Activated T-cell treated with anti-CD3 and anti-CD28 coated beads for 24 hours (primary cell): ENCODE measurements at places on chromosomes 2 and 18.
A peak's percentile ranks its signal among the peaks of the same experiment; 100 is the strongest.

GRCh38 chr2:127485051-127485693, 41.1 kb downstream of the IWS1 start:
- no peak for DNase-seq

DNA sequence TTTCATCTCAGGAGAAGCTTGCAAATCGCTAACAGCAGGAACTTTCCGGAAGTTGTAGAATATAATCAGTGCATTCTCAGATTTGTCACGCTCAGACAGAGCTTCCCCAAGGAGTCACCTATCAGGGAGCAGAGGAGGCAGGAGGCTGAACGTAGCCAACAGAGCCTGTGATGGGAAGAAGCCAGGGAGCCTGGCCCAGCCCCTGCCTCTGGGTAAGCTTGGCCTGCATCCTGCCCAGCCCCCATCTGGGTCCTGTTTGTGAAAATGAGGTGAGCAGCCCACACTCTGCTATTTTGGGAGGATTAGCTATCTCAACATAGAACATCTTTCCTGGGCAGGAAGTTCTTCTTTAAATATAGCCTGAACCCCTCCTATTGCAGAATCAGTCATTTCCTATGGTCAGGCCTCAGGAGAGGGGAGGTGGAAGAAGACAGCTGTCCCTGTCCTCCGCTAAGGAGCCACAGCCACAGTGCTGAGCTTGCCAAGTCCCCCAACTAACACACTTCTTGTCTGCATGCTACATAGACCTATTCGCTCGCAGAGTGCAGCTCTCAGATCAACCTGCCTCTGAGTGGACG, 19.2 kb upstream of the PKDCC start:
- DNase-seq, result no peak

GRCh38 chr2:150612957-150613710, 125.7 kb upstream of the RND3 start:
- DNase-seq, result no peak

GRCh38 chr2:143428700-143429099, 299.5 kb downstream of the ARHGAP15 start:
- peak; percentile 6 for DNase-seq

DNA sequence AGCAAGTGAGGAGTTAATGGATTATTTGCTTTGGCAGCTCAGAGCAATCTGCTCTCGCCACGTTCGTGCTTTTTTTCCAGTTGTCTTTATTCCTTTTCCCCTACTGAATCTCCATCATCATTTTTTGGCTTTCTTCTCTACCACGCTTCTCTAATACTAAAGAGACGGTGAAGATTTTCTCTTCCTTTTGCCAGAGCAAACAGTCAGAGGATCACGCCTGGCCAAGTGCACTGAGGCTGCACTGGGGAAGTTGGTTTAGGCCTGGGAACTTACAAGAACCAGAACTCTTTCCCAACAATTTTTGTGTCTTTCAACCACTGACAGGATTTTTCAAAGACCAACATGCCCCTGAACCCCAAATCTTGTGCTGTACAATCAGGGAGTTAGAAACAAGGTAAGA, 172.3 kb downstream of the PID1 start:
- DNase-seq, result no peak

DNA sequence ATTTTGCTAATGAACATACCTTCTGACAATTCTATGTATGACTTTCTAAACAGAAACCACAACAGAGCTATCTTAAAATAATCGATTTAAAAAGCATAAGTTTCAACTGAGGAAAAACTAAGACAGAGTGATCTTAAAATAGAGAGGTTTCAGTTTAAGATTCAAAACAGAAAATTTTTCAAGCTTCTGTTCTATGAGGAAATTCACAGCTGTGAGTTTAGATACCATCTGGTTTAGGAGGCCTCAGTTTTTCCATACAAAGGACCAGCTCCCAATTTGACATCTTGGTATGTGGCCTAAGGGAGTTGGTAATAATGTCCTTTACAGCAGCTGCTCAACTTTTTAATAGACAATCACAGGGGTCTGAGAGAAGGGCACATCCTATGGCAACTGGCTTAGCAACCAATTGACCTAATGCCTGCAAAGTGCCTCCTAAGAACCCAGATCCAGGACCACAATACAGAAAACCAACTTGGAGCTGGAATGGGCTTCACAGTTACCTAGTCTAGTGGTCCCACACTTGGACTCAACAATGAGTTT, 39.7 kb downstream of the MDH1 start:
- DNase-seq, result no peak

DNA sequence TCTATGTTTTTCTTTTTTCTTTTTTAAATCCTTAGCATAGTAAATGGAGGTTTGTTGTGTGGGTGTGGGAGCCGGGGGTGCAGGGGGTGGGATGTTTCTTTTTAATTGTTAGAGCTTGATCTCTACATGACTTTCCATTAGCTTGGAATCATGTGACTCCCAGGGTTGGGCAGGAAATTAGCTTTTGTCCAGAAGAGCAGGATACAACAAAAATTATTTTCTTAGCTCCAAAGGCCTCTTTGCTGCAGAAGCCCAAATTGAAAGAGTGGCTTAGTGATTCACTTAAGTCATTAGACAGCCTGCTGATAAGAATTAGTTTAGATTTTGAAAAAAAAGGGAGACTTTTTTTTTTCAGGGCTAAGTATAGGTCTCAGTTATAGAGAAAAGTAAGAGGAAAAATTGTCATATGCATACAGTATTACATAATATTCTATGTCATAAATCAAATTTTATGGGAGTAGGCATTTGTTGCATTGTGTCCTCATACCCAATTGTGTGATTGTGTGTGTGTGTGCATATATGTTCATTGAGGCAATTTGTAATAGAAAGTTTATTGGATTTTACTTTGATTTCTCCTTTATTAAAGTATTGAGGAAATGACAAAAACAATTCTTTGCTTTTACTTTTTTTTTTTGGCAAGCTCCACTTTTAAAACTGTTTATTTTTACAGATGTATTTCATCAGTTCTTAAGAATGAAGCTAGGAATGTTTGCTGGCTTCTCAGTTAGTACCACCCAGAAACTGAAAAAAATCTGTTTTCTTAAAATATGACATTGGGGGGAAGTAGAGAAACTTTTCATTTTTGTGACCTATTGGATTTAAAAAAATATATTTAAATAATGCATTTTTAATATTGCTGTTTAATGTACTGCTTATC, 47.4 kb downstream of the TSPYL6 start:
- DNase-seq, result no peak

DNA sequence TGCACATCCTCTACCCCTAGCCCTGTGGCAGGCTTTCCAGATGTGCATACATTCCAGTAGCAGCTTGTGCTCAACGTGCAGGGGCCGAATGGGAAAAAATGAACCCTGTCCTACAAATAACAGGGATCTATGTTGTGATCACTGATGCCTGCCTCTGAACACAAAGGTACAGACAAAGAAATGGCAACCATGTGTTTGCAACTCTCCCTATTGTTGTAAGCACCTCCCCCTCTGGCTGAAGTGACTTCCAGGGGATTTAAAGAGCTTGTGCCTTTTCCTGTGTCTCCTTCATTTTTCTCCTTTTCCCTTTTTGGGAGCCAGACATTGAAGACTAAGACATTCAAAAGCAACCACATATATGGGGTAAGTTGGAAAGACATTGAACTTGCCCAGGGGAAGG, 21.6 kb downstream of the ARHGAP25 start:
- no peak for DNase-seq

GRCh38 chr2:238182362-238182761, 21.1 kb downstream of the ILKAP start:
- DNase-seq, result no peak

- no peak for DNase-seq
Measured at GRCh38 chr2:213934560-213934959, 476.3 kb upstream of the VWC2L start.

- DNase-seq, result no peak
Measured at GRCh38 chr2:10768063-10768507, 44.5 kb downstream of the PDIA6 start.

DNA sequence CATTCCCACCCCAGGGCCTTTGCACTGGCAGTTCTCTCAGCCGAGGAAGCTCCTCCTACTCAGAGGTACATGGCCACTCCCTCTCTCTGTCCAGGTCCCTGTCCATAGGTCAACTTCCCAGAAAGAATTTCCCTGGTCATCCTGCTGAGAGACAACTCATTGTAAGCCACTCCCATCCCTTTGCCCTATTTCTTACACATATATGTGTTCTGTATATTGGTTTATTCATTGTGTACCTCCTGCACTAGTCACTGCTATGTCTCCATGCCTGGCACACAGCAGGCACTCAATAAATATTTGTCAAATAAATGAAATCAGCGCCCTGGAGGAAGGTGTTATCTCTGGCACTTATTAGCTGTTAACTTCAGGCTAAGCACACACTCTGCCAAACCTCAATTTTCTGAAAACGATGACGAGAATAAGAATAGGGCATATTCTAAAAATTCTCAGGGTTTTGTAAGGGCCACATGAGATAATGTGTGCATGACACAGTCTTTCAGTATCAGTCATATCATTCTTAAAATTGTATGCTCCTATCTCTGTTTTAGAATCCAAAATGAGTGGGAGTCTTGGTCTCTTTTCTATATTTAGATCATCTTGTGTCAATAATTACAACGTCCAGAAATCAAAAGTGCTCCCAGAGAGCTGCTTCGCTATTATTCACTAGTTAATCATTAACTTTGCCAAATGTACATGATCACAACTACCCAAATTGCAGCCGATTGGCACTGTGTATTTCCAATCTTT, 198.0 kb downstream of the ALK start:
- no peak for DNase-seq

GRCh38 chr2:146677280-146677679, 1167.5 kb upstream of the ACVR2A start:
- no peak for DNase-seq

GRCh38 chr2:119704670-119705120, 25.7 kb downstream of the TMEM177 start:
- no peak for DNase-seq

- DNase-seq, result no peak
Measured at GRCh38 chr2:8527676-8528075, 154.2 kb upstream of the ID2 start.

GRCh38 chr2:113076954-113077669, 9.3 kb downstream of the IL1F10 start:
- DNase-seq, result no peak

DNA sequence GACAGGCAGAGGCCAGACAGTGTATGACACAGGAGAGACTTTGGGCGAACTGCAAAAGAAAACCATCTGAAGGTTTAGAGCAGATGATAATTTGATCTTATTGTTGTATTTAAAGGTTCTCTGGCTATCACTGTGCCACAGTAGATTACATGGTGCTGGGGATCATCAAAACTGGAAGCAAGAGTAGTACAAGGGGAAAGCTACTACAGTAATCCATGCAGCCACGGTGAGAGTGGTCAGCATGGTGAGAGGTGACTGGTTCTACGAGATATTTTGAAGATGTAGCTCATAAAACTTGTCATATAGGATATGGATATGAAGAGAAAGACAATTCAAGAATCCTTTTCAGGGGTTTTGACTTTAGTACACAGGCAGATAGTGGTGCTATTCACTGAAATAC, 194.8 kb upstream of the GULP1 start:
- DNase-seq, result no peak

DNA sequence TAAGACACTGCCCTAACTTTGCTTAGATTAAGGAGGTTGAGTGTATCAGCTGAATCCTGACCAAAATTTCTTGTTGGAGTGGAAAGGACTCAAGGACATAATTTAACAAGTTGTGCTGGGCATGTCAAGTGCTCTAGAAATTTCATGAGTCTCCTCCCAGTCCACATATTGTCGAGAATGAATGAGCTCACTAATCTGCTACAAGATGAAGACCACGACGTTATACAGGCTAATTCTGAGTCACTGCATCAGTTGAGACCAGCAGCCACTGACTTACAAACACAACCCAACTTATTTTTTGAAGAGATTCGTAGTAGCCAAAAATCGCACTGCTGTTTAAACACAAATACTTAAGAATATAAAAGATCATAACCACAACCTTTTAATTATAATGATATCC, 28.7 kb upstream of the SLC8A1 start:
- no peak for DNase-seq

GRCh38 chr18:21433436-21433835, 167.1 kb downstream of the ESCO1 start:
- no peak for DNase-seq

- DNase-seq, result no peak
Measured at GRCh38 chr2:37468170-37468569, 123.7 kb downstream of the QPCT start.

- no peak for DNase-seq
Measured at GRCh38 chr2:71725836-71726235, 272.5 kb downstream of the DYSF start.

DNA sequence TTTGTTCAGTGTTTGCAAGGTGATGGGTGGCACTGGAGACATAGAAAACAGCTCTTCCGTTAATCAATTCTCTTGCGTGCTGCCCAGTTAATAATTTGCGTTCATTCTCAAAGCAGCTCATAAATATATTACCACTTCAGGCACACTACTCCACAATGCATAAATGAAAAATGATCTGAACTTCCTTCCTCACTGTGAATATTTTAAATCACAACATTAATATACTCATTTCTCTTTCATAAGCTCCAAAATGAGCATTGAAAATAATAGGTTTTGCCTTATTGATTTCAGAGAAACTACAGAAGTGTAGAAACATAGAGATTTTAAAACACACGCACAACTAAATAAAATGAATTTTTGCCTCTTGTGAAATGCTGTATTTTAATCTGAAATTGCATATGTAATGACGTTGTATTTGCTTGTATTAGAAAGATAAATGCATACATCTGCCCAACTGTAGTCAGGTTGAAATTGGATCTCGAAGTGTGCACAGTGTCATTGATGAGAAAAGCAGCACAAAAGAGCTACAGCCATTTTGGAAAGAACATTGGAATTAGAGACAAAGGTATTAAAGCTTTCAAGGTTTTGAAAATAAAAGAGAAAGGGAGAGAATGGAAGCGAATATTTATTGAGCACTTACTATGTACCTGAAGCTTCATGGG, 350.5 kb downstream of the LPIN1 start:
- no peak for DNase-seq
